Activated gamma-delta T cell (primary cell): ENCODE measurements at places on chromosomes 7 and 10.

- DNase-seq: no peak
Observed at GRCh38 chr10:96988426-96988825, 156.3 kb downstream of the LCOR start.

DNA sequence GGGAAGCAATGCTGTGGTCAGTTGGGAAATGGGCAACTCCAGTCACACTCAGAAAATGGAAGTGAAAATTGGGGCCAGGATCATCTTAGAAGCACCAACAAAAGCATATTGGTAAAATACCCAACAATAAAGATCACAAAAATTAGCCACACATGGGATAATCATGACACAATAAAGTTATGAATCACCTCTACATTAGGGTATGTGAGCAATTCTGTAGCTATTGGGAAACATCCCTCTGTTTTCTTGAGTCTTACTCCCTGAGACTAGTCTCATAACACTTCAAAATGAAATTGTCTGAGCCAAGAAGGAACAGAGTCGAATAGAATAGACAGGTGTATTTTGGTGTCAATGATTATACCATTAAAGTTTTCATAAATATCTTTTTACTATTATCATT, 178.3 kb downstream of the DYNC1I1 start:
- DNase-seq: no peak

- DNase-seq: no peak
Observed at GRCh38 chr10:80769700-80770160, 232.0 kb downstream of the SH2D4B start.

DNA sequence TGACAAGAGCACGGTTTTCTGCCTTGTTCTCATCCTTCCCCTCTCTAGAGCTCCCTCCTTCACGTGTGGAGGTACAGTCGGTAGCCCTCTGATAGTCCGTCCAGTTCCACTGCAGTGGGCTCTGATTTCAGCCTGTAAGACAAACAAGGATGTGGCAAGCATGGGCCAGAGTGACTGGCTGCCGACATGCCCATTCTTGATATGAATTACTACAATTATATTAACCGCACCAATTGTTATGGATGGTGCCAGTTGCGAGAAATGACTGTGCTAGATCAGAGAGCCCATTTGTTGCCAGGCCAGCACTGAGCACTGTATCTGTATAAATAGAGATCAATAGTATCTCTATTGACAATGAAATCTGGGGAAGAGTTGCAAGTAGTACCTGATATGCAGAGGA, 146.6 kb downstream of the CHN2 start:
- no peak for DNase-seq

DNA sequence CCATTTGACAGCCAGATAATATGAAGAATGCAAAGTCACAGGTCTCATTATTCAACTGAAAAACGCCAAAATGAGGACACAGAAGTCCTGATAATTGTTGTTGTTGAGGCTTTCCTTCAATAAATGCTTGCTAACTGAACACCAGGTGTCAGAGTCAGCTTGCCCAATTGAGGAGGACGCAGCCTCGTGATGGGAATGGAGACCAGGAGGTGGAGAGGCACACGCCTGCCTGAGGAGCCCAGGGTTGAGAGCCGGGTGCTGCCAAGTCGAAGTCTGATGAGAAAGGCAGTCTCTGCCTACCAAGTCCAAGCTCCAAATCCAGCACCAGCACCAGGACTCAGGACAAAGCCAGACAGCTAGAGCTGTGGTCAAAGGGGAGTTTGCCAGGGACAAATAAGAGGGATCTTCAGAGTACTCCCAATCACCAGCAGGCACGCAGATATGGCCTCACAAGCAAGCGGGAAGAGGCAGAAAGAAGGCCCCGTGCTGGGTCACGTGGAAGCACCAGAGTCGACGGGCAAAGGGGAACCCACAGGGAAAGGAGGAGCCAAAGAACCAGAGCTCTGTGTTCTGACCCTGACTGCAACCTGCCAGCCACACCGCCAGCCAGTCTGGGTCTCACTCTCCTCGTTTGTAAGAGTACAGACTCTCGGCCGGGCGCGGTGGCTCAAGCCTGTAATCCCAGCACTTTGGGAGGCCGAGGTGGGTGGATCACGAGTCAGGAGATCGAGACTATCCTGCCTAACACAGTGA, 47.6 kb downstream of the VOPP1 start:
- no peak for DNase-seq

GRCh38 chr7:47432671-47433563, 149.0 kb downstream of the TNS3 start:
- DNase-seq: no peak

- DNase-seq: no peak
Observed at GRCh38 chr7:39554583-39555165, 11.5 kb upstream of the YAE1 start.

- no peak for DNase-seq
Observed at GRCh38 chr7:101586078-101586905, 42.8 kb downstream of the MYL10 start.

GRCh38 chr7:490461-491291, 29.0 kb downstream of the PDGFA start:
- DNase-seq: no peak

DNA sequence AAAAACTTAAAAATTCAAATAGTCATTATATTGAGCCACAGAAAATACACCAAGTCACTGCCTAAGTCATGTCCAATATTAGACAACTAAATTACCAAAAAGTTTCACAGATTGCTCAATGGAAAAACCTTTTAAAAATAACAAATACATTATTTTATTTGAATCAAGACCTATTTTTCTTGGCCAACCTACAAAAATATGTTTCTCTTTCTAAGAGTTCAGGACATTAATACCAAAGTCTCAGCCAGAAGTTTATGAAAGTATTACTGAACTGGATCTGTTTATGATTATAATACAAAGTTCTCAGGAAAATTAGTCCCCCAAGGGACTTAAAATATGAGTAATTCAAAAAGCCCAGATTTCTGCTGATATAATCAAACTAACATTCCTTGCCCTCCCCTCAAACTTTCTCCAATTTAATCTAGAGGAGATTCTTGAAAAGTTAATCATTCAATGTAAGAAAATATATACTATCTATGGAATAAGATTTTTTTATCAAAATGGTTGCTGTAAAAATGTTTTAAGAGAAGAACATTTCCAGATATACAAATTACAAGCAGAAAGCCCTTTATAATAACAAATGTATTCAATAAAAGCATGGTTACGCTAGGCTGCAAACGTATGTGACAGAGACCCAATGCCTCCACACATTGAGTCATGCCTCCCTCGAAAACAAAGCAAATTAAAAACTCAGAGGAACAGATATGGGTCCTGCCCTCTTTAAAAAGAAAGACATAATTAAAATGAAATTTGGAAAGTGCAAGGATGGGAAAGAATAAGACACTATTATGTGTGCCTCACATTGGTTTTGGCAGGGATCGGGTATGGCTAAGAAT, 381.6 kb downstream of the PARD3 start:
- no peak for DNase-seq

GRCh38 chr7:139654276-139655181, 123.3 kb downstream of the HIPK2 start:
- no peak for DNase-seq

GRCh38 chr10:72851509-72851908, 42.0 kb upstream of the OIT3 start:
- DNase-seq: no peak

GRCh38 chr10:61904733-61905725, 3.5 kb downstream of the ARID5B start:
- no peak for DNase-seq

DNA sequence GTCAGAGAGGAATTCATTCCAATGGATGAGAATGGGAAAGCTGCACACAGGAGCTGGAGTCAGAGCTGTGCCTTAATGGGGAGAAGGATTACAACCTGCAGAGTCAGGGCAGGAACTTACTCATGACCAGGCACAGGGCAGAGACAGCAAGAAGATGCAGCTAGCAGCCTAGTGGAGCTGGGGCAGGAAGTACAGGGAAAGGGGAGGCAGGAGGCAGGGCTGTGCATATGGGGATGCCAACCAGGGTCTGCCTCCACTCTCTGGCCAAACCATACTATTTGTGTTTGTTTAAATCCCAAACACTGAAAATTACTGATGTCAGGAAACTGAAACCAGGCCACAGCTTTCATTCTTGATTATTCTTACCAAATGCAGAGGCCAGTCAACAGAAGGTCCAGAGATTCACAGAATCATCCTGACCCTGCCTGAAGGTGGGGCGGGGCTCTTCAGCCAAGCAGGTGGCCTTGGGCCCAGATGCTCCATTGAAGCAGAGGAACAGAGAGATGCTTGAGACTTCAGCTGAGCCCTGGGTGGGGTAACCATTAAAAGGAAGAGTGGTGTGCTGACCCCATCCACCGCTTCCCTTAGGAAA, 461.9 kb downstream of the KCNMA1 start:
- DNase-seq: no peak

- no peak for DNase-seq
Observed at GRCh38 chr7:127551941-127552340, 33.5 kb downstream of the GCC1 start.

- no peak for DNase-seq
Observed at GRCh38 chr10:96660297-96660696, 60.0 kb downstream of the PIK3AP1 start.

DNA sequence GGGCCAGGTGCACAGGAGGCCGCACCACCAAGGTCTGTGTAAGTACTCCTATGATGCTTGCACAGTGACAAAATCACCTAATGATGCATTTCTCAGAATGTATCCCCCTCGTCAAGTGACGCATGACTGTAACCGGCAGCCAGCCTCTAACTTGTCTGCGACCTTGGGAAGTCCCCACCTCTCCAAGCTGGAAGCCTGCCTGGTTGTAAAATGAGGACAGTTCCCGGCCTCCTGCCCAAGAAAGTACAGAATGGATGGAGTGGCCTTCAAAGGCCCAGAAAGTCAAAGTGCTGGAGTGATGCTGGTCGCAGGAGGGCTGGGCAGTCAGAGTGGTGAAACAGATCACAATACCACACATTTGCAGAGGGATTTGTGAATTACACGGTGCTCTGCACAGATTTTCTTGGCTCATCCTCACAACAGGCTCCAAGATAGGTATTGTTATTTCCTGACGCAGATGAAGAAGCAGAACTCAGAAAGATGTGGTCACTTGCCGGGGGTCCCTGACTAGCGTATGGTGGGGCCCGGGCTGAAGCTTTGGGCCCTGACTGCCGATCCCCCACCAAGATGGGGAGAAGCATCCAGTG, 22.8 kb downstream of the SPOCK2 start:
- no peak for DNase-seq

DNA sequence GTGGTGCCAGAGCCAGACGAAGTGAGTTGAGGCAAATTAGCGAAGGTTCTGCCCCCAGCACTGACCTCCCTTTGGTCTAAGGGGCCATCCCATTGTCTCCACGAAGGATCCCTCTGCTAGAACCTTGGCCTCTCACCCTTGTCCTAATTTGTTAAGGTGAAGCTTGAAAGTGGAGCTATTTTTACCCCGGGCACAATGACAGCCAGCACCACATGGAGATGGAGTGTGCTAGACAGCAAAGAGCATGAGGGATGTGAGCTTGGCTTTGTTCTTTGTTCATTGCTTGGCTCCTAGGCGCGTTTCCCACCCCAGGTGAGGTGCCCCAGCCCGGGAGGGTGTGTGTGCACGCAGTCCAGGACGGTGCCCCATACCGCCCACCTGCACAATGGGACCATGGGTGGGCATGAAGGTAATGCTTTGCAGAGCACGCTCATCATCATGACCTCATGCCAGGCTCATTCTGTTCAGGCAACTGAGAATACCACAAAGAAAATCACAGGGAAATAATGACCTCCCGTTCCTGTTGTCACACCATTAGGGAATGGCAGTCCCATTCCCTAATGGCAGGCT, 361.0 kb upstream of the FZD8 start:
- DNase-seq: no peak

GRCh38 chr7:142420554-142421362, 162.9 kb upstream of the PRSS58 start:
- no peak for DNase-seq

DNA sequence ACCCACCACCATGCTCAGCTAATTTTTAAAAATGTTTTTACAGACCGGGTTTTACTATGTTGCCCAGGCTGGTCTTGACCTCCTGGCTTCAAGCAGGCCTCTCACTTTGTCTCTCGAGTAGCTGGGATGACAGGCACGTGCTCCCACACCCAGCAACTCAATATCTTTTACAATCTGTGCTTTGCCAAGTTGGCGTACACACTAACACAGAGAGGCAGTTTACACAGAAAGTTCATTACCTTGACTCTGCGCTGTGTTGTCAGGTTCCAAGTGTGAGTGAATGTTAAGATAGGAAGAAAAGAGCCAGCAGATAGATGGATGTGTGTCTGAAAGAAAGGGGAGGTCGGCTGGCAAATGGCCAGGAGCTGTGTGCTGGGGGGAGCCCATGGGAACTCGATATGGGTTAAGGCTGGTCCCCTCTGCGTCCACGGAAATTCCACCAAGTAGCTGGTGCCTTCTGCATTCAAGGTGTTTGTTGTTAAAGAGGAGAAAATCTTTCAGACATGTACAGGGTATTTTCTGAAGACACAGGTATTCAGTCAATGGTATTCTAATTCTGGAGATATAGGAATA, 299.8 kb downstream of the CAMK1D start:
- no peak for DNase-seq

- no peak for DNase-seq
Observed at GRCh38 chr7:30997316-30997715, 33.6 kb downstream of the GHRHR start.
